ENCODE measurements at places on chromosomes 11 and 22.

GRCh38 chr11:62665599-62666258 lies 617 bp downstream of the CSKMT start:
- peak; percentile 58 for DNase-seq

DNA sequence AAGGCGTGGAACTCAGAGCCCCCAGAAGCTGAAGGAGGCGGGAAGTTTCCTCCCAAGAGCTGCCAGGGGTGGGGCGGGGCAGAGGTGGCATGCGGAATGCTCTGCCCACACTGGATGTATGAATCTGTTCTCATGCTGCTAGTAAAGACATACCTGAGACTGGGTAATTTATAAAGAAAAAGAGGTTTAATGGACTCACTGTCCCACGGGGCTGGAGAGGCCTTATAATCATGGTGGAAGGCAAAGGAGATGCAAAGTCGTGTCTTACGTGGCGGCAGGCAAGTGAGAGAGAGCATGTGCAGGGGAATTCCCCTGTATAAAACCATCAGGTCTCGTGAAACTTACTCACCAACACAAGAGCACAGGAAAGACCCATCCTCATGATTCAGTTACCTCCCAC lies 57.6 kb downstream of the SMIM38 start:
- DNase-seq: no peak

- no peak for DNase-seq
These were observed 44.9 kb downstream of the OR4C46 start for GRCh38 chr11:54558919-54559318.

DNA sequence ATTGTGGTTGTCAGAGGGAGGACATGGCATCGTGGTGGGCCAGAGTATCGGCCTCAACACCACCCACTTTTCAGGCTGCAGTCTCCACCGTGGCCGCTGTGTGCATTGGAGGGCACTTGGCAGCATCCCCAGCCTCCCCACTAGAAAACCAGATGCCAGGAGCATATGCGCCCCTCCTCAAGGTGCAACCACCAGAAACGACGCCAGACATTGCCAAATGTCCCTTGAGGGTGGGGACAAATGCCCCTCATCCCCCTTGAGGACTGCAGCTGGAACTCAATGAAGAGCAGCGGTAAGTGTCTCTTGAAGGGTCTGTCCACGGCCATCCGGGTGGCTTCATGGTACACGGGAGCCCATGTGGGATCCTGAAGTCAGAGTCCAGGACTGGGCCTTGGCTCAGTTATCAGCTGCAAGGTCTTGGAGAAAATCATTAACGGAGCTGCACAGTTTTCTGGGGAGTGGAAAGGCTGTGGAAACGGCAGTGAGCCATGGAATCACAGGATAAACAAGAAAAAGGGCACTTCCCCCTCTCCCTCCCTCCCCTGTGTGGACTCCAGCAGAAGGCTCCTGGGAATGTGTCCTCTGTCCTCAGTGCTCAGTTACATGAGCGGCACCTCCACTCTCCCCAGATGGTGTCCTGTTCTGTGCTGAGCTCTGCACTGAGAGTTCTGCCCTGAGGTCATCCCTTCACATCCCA lies 324.4 kb upstream of the B3GAT1 start:
- DNase-seq: no peak

- no peak for DNase-seq
These were observed 31.0 kb upstream of the PPP2R1B start for GRCh38 chr11:111797145-111797581.

- no peak for DNase-seq
These were observed 881.2 kb downstream of the OPCML start for GRCh38 chr11:132650969-132651720.

GRCh38 chr11:47392546-47393162 lies 14.3 kb upstream of the SPI1 start:
- no peak for DNase-seq

- DNase-seq: no peak
These were observed 94.5 kb downstream of the FDX1 start for GRCh38 chr11:110524238-110524637.

GRCh38 chr11:35006389-35007128 lies 90.1 kb downstream of the PDHX start:
- no peak for DNase-seq

DNA sequence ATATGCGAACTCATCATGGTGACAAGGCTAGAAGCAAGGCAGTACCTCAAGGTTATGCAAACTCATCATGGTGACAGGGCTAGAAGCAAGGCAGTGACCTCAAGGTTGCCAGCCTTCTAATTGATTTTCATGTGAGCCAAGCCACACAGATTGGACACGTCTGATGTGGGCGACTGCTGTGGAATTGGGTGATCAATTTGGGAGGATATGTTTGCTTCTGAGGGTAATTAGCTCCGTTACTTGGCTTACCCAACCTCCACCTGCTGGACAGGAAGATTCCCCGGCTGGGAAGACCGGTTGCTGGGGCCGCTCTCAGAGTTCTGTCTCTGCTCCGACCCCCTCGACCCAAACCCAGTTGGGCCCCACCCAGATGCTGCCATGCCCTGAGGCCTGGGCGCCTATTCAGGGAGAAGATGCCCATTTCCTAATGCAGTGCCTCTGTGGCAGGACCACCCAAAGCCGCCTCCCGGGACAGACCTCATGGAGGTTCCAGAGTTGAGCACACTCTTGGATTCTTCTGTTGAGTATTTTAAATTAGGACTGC lies 69.9 kb upstream of the SHANK2 start:
- no peak for DNase-seq

DNA sequence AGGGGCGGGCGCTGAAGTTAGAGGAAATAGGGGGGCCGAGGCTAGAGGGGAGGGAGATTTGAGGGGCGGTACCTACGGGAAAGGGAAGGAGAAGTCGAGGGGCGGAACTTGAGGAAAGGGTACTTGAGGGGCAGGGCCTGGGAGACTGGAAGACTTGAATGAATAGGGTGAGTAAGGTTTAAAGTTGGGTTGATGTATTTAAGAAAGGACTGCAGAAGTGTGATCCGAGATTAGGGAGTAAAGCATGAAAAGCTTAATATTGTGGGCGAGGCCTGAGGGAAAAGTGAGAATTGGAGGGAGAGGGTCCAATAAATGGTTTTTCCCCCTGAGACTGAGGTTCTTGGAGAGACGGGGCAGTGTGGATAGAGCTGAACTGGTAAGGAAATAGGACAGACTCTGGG lies 723 bp downstream of the HSCB start:
- DNase-seq: no peak

GRCh38 chr11:129884581-129884980 lies 10.8 kb downstream of the NFRKB start:
- no peak for DNase-seq

DNA sequence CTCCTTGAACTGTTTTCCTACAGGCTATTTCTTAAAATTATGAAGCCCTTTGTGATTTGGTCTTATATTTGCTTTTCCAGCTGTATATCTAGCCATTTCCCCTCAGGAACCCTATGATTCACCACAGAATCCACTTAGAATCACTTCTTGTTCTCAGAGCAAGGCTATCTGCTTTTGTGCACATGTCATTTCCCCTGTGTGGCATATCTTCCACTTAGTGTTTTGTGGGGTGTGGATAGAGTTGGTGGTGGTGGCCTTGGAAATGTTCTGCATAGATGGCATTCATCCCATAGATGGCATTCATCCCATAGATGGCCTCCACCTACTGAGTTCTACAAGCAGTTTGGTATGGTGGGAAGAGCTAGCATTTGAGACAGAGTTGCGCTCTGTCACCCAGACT lies 44.7 kb downstream of the SWAP70 start:
- no peak for DNase-seq

- DNase-seq: peak; percentile 73
These were observed 4.8 kb downstream of the SDF2L1 start for GRCh38 chr22:21646608-21647590.

DNA sequence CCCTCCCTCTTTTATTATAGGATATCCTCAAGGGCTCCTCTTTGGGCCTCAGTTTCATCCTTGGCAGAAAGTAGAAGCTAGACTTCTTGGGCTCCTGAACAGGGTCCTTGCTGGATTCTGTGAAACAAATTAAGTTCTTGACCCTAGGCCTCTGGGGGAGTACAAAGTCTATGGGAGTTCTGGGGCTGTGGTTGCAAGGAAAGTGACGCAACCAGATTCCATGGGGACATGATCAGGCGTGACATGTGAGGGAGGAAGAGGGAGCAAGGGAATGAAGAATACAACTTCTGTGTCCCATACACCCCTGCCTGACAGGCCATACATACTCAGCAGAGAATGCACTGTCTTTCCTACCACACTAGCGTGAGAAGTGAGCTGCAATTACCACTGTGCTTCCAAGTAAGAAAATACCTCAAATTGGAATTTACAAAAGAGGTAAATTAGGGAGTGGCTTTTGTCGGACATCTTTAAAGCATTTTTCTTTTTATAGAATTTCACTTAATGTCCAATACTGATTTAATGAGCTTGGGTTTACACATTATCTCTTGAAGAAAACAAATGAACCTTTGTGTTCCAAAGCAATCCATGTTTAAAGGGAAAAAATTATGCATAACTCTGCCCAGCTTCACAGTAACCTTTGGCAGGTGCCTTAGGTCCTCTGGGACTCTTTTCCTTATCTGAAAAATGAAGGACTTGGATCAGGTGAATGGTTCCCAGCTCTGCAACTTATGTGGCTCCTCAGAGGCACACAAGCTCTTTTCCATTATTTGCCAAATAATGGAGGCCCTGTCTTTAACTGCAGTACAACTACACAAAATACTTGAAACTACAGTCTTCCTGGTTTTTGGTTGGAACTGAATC lies 38.9 kb downstream of the LIMK2 start:
- no peak for DNase-seq

GRCh38 chr11:78796956-78797355 lies 222.3 kb upstream of the NARS2 start:
- no peak for DNase-seq
